ENCODE measurements at places on chromosomes 11 and 22.
A peak's percentile ranks its signal among the peaks of the same experiment; 100 is the strongest.

GRCh38 chr11:11171854-11172253 lies 181.2 kb downstream of the CSNK2A3 start:
- DNase-seq: no peak

GRCh38 chr22:41273128-41273527 lies 12.9 kb downstream of the RANGAP1 start:
- no peak for DNase-seq

DNA sequence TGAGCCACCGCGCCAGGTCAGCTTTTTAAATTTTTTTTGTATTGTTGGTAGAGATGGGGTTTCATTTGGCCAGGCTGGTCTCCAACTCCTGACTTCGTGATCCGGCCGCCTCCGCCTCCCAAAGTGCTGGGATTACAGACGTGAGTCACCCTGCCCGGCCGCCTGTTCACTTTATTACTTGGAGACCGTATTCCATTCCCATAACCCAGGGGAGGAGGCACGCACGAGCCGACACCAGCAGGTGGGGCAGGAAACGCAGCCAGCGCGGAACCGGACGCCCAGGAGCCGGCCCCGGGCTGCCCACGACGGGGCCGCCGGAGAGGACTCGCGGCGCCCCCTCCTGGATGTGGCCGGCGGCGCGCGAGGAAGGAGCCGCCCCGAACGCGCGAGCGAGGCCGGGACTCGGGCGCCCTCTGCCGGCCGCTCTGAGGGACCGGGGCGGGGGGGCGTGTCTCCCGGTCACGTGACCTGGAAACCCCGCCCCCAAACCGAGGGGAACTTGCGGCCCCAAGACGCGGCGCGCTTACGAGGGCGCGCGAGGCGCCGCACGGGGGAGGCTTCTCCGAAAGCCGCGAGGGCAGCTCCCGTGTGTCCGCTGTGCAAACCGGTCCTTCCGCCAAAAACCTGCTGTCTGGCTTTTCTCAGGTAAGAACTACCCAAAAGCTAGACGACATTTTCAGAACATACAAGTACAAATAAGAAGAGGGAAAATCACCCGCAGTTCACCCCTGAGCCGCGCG lies 11.6 kb upstream of the RNH1 start:
- DNase-seq: peak; percentile 98

DNA sequence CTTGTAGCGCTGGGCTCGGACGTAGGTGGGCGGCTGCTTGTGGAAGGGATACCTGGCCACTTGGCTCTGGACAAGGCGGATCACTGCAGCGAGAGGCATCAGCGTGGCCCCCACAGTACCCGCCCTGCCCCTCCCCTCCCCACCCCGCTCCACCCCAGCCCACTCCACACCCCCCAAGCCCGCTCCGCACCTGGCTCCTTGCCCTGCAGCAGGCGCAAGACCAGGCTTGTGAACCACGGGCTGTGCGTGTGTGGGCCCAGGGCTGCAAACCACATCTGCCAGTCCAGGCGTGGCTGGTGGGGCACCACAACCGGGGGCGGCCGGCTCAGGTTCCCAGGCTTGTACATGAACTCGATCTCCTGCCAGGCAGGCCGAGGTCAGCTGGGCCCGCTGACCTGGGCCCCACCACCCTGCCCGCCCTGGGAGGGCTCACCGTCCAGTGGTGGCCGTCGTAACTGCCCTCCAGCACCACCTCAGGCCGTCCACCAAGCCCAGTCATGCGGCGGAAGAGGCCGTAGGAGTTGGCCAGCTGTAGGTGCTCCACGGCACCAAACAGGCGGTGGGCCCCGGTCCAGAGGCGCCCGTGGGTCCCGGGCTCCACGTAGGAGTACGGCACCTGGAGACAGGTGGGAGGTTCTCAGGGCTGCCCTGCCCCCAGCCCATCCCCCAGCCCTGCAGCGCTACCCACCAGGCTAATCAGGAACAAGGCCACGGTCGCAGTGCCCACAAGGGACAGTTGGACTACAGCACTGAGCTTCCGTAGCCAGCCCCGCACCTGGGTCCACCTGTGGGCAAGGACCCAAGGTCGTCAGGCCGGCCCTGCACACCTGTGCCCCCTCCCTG lies 2.9 kb downstream of the LMF2 start:
- no peak for DNase-seq

DNA sequence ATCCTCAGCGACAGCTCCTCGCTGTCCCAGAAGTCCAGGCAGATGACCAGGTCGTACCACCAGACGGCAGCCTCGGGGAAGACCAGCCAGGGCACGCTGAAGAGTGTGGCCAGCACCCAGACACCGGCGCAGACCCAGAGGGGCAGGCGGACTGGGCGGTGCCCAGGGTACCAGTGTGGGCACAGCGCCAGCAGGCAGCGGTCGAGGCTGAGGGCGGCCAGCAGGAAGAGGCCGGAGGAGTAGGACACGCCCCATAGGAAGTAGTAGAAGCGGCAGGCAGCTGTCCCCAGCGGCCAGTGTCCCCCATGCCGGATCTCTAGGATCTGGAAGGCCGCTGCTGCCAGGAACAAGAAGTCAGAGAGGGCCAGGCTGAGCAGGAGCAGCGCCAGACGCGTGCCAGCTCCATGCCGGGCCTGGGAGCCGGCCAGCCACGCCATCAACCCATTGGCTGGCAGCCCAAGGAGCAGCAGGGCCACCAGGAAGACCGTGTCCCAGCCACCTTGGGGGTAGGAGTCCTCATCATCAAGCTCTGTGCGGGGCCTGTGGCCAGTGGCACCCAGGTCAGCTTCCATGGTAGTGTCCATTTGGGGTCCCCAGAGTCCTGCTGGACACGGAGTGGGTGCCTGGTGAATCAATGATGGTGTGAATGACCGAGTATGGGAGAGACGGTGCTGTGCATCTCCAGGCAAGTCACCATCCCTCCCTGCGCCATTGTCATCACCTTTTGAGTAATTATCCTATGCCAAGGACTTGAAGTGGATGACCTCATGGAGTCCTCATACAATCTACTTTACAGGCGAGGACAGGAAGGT lies at the start of gene GPR152:
Gene GPR152 (minus strand): TSS at position 589 of the 812 bp plus-strand sequence. CDS start 5 bp downstream, at position 584.
- no peak for DNase-seq

GRCh38 chr22:46854125-46854870 lies 91.8 kb downstream of the TBC1D22A start:
- no peak for DNase-seq

DNA sequence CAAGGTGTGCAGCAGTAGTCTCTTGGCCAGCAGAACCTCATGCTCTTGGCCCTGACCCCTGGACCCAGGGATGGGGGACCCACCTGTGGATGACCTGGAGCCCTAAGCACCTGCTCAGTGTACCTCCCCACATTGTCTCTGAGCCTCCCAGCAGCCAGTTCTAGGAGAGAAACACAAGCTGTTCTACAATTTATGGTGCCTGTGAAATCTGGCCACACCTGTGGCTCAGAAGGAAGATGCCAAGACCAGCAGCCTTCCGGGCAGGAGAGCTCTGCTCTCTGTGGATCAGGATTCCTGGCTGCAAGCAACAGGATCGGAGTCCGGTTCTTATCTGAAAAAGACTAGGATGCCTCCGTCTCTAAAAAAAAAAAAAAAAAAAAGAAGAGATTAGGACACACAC lies 103.6 kb upstream of the ANO1 start:
- no peak for DNase-seq
